ENCODE measurements at places on chromosomes 7 and 10.
A peak's percentile ranks its signal among the peaks of the same experiment; 100 is the strongest.

DNA sequence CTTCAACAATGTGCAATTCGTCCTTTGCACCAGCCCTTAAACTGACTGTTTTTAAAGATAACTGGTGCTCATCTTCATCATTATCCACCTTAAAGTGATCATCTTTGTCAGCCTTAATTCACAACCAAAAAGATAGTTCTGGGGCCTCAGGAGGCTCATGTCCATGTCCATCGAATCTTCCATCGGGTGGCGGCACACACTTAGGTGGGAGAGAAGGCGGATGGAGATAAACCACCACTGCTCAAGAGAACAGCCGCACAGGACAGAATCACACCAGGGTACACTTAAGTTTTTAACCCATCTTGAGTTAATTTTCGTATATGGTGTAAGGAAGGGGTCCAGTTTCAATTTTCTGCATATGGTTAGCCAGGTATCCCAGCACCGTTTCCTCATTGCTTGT, 24.8 kb downstream of the OIT3 start:
- no peak for DNase-seq

- no peak for DNase-seq
Measured at GRCh38 chr7:107581387-107582013, 1.5 kb downstream of the BCAP29 start.

DNA sequence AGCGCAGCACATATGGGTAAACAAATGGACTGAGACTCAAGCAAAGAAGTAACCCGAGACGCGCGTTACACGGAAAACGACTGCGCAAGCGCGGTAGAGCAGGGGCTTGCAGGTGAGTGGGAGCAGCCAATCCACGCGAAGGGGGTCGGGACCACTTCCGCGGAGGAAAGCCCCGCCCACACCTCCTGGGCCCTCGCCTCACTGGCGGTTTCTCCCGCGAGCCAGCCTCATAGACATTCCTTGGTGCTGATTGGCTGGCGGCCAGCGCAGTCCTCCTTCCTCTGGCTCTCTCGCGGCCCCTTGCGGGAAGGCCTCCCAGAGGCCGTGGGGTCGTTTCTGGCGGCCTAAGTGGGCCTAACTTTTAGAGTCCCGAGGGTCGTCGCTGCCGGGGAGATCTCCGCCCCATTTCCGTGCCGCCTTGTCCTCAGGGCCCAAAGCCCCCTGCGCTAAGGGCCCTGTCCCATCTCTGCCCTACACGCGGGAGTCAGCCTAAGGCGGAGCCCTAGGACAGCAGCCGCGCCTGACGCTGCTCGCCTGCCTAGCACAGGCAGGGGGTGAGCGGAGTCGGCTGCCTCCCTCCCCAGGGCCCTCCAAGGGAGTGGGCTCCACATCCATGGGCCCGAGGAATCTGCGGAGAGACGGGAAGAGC, 9.1 kb upstream of the FXYD4 start:
- peak; percentile 98 for DNase-seq

- DNase-seq, result no peak
Measured at GRCh38 chr10:76621886-76622620, 1015.6 kb downstream of the KCNMA1 start.

- DNase-seq, result peak; percentile 53
Measured at GRCh38 chr10:11197266-11197712, 179.6 kb downstream of the CELF2 start.

GRCh38 chr10:37826806-37827205, 30.6 kb downstream of the ZNF248 start:
- DNase-seq, result no peak

GRCh38 chr10:7563368-7563767, 103.4 kb downstream of the ITIH5 start:
- DNase-seq, result peak; percentile 75

- no peak for DNase-seq
Measured at GRCh38 chr10:69434926-69435325, 16.3 kb upstream of the TSPAN15 start.

- peak; percentile 2 for DNase-seq
Measured at GRCh38 chr7:2028733-2029132, 204.0 kb downstream of the MAD1L1 start.

DNA sequence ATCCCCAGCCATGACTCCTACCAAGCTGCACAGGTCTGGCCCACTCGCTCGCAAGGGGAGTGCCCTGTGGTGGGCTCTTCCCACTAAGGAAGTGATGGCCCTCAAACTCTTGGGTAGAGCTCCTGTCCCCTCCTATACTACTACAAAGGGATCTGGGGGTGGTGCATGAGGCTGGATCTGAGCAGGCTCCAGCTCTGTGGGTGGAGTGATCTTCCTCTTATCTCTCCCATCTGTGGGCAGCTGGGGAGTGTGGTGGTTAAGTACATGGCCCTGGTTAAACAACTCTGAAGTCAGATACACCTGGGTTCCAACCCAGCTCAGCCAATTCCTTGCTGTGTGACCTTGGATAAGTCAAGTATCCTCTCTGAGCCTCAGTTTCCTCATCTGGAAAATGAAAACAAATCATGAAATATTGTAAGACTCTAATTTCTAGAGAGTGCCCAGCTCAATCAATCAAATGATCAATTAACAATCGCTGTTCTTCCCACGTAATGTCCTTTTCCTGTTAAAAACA, 17.4 kb downstream of the DDIT4 start:
- no peak for DNase-seq

DNA sequence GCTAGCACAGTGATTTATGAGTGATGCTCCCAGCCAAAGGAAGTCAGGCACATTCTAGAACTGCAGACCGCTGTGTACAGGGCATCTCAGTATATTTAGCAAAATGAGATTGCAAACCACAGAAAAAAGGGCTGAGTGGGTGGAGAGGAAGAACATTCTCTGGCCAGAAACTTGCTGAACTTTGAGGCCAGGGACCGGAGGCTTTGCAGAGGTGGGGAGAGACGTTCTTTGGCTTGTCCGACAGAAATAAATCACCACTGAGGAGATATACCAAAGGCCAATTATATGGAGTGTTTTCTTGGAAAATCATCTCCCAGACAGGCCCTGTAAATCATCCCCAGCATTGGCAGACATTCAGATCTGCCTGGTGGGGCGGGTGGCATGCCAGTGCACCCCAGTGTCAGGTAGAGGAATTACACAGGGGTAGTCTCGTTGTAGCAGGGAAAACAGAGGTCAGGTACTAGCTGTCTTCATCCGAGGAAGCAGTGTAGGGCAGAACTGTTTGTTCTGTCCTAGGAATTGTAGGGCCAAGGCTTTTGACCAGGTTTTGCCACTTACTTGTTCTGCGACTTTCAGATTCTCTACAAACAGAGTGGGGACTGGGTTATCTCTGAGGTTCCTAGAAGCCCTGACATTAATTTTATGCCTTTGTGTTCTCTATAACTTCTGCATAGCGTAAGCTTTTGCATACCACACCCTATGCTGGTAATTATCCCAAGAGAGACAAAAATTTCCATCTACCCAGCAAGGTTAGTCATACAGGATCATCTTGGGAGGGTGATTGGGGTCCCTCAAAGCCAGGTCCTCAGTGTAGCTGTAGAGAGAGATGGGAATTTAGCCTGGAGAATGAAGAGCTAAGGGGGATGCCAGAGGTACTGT, 655.6 kb downstream of the LRMDA start:
- DNase-seq, result no peak

- DNase-seq, result no peak
Measured at GRCh38 chr10:123774132-123774742, 108.1 kb downstream of the GPR26 start.

- DNase-seq, result no peak
Measured at GRCh38 chr10:20714518-20714917, 182.6 kb downstream of the NEBL start.

GRCh38 chr10:45532480-45532879, 140.1 kb downstream of the ZFAND4 start:
- no peak for DNase-seq

DNA sequence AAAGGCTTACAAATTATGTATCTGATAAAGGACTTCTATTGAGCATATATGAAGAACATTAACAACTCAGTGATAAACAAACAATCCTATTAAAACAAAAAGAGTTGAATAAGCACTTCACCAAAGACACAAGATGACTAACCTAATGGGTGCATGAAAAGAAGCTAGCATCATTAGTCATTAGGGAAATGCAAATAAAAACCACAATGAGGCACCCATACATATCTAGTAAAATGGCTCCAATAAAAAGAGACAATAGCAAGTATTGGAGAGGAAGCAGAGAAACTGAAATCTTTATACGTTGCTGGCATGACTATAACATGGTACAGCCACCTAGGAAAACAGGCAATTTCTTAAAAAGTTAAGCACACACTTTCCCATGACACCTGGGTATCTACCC, 77.6 kb upstream of the ZMIZ1 start:
- DNase-seq, result no peak

GRCh38 chr10:42574336-42574735, 64.0 kb downstream of the ZNF33B start:
- no peak for DNase-seq

DNA sequence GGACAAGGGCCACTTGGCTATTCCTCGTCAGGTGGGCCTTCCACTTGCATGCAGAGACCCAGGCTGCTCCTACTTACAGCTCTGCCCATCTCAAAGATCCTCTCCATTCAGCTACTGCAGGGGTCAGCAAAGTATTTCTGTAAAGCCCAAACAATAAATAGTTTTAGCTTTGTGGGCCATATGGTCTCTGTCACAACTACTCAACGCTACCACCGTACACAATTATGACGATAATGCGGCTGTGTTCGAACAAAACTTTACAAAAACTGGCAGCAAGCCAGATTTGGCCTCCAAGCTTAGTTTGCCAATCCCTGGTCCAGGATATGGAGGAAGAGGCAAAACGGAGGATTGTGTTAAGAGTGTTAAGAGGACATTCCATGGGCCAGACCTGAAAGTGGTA, 12.8 kb downstream of the RAB11FIP2 start:
- DNase-seq, result no peak

GRCh38 chr10:121131426-121132265, 280.5 kb downstream of the WDR11 start:
- DNase-seq, result no peak

- peak; percentile 25 for DNase-seq
Measured at GRCh38 chr10:51879238-51879637, 179.8 kb upstream of the CSTF2T start.

DNA sequence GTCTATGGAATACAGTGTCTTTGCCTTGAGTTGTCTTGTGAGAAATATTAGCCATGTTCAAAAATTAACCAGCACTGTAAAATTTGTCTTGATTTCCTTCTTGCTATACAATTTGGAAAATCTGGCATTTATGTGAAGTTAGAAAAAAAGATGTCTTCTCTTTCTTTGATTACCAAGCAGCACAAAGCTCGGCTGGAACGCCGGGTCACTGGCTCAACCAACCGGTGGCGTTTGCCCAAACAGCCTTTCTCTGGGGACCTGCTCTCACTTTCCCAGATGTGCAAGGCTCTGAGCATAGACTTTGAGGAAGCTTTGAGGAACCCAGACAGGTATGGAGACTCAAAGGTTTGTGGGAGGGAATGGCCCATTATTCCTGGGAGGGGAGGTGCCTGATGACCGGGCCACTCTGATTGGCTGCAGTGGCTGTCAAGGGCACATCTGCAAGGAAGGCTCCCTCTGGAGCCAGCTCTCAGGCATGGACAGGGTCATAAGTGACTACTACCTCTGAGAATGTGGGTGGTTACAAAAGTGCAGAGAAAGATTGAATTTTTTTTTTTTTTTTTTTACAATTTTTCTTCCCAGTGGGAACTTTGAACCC, 5.6 kb downstream of the BTBD16 start:
- no peak for DNase-seq

GRCh38 chr7:15854841-15855524, 168.5 kb upstream of the MEOX2 start:
- DNase-seq, result no peak

- DNase-seq, result peak; percentile 10
Measured at GRCh38 chr10:131211965-131212619, 99.4 kb downstream of the TCERG1L start.

GRCh38 chr7:23713285-23714149, 3.5 kb downstream of the STK31 start:
- DNase-seq, result no peak

DNA sequence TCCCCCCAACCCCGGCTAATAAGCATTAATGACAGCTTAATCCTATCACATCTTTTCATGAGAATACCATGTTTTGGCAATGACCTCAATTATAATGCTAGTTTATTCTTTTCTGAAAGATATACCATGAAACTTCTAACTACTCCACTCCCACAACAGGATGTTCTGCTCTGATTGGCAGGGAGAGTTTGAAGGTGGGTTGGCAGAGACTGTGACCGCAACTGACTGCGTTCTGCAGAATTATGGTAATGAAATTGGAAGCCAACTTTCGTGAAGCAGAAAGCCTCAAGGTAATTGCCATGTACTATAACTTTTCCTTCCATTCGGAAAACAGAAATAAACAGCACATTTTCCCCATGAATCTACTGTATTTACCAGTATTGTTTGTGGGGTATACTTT, 288.2 kb upstream of the SEMA3D start:
- no peak for DNase-seq

DNA sequence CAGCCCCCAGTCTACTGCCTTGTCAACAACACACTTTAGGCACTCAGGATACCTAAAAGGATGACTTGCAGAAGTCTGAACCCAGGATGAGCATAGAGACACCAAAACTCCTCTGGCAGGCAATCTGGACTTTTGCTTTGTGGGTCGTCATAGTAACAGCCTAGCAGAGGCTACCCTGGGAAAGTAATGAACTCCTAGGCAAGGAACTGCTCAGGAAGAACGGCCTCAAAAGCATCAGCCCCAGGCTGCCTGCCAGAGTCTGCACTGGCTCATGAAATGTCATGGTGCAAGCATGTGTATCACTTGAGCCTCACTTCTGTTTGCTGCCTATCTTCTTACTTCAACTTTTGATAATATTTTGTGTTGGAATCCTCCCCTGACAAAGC, 715.1 kb downstream of the GRID1 start:
- no peak for DNase-seq

DNA sequence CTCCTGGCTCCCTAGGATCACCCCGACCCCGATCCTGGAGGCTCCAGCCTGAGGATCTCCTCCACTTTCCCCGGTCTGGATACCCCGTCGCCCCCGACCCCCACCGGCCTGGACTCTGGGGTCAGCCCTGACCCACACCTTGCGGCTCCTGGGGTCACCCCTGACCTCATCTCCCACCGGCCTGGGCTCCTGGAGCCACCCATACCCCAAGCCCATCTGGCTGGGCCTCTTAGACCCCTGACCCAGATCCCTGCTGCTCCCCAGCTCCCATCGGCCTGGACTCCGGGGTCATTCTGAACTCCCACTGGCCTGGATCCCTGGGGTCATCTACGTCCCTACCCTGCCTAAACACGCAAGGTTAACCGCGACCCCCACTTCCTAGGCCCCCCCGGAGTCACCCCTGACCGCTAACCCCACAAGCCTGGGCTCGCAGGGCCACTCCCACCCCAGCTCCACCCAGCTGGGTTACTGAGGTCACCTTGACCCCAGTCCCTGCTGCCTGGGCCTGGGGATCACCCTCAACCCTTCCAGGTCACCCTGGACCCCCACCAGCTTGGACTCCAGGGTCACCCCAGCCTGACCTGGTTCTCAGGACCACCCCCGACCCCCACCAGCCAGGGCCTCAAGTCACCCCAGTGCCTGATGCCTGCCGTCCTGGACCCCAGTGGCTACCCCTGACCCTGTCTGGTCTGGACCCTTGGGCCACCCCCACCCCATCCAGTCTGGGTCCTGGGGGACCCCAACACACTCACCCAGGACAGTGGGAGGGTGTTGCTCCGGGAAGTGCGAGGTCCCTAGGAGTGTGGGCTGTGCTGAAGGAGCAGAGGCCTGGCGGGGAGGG, 1.2 kb downstream of the FOXK1 start:
- DNase-seq, result peak; percentile 45

Data from left cardiac atrium (tissue), 4 donors.